ENCODE measurements at places on chromosomes 2 and 18. TPM values are rescaled to one million over a fixed set of nuclear protein-coding genes. Genes with fewer than 3 reads are reported as not detected.

- peaks cover 17% of the 10 kb centered on the region for H3K36me3 ChIP-seq
- DNase-seq, result no peak
- no peak overlapping the region for H3K27ac ChIP-seq
Measured at GRCh38 chr2:88760819-88761598, 69.5 kb downstream of the RPIA start.

DNA sequence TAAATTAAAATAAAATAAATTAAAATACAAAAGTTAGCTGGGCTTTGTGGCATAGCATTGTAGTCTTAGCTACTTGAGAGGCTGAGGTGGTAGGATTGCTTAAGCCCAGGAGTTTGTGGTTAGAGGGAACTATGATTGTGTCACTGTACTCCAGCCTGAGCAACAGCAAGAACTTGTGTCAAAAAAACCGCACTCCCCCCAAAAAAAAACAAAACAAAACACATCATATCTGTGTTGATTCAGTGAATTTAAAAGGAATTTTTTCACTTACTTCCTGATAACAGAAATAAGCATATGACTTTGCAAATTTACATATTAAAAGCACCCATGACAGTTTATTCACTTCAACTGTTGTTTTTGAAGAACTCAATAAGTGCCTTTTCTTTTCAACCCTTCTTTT lies 68.1 kb upstream of the PELI1 start:
- peaks cover 2% of the 10 kb centered on the region for H3K36me3 ChIP-seq
- H3K4me1 ChIP-seq, result peaks cover 5% of the 10 kb centered on the region
- no peak overlapping the region for H3K4me3 ChIP-seq
- H3K27me3 ChIP-seq, result no peaks in the 10 kb centered on the region
- no peak for DNase-seq
- no peak overlapping the region for H3K27ac ChIP-seq

DNA sequence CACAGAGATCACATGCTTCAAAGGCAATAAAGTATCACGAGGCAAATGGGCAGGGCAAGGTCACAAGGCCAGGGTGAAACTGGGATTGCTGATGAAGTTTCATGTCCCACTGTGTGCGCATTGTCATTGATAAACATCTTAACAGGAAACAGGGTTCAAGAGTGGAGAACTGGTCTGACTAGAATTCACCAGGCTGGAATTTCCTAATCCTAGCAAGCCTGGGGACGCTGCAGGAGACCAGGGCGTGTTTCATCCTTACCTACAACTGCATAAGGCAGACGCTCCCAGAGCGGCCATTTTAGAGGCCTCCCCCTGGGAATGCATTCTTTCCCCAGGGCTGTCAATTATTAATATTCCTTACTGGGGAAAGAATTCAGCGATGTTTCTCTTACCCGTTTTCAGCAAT lies 33.2 kb downstream of the PTPN4 start:
- no peaks in the 10 kb centered on the region for H3K4me1 ChIP-seq
- peak overlapping the region; percentile 85 for H3K27ac ChIP-seq
- H3K27me3 ChIP-seq, result no peaks in the 10 kb centered on the region
- peaks cover 68% of the 10 kb centered on the region for H3K36me3 ChIP-seq

DNA sequence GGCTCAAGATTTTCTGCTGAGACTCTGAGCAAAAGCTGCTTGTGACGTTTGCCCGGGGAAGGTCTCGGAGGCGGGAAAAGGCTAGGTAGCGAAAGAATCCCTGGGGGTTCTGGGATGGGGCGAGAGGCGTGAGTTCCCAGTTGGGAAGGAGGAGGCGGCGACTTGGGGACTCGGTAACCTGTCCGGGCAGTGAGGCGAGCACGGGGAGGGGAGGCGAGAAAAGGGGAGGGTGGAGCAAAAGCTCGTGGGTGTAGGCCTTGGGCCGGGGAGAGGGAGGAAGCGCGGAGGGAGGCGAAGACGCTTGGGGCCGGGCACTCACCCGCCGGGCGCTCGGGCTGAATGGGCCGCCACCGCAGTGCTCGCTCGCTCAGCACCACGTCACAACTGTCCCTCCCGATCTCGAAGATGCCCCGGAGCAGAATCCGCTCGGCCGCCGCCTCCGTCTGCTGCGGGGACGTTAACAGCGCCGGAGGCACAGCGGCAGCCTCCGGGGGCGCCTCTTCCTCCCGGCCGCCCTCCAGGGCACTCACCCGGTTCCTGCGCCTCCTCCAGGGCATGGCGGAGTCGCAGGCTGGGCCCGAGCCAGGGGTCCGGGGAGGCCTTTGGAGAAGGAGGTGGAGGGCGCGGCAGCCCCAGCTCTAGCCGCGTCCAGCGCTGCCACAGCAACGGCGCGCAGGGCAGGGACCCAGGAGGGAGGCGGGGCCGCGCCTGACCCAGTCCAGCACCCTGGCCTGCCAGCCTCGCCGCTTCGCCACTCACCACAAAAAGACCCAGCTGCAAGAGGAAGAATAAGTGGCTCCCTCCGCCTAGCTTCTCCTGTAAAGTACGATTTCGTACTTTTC lies at the start of gene CERKL:
Gene CERKL (minus strand): TSS at position 656 of the 842 bp plus-strand sequence. CDS start 99 bp downstream, at position 557.
- H3K27ac ChIP-seq, result no peak within 1 kb of the TSS
- H3K36me3 ChIP-seq, result no peaks in the 10 kb centered on the region
- DNase-seq, result peak; percentile 90
- H3K27me3 ChIP-seq, result peaks cover 35% of the 10 kb centered on the region

GRCh38 chr2:173124441-173124840 lies 48.8 kb downstream of the MAP3K20 start:
- no peaks in the 10 kb centered on the region for H3K27me3 ChIP-seq
- no peaks in the 10 kb centered on the region for H3K4me1 ChIP-seq
- no peaks in the 10 kb centered on the region for H3K36me3 ChIP-seq
- no peak overlapping the region for H3K27ac ChIP-seq
- no peak overlapping the region for H3K4me3 ChIP-seq

DNA sequence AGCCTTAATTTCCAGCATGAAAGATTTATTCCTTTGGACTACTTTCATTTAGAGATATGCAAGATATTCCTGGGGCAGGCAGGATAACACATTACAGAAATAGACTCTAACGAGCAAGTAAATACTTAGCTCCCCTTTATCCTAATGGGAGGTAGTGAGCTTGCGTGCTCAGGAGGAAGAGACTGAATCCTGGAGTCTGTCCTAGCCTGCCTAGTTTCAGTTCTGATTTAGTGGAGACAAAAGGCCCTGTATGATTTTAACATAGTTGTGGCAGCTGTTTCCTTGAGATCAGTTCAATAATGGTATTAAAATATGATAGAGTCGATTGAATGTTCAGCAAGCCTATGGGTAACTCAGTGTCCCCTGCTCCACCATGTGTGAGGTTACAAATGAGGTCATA lies 109.5 kb downstream of the FMNL2 start:
- no peak for DNase-seq
- H3K27me3 ChIP-seq, result no peaks in the 10 kb centered on the region
- no peak overlapping the region for H3K27ac ChIP-seq
- H3K4me3 ChIP-seq, result no peak overlapping the region
- H3K36me3 ChIP-seq, result no peaks in the 10 kb centered on the region

DNA sequence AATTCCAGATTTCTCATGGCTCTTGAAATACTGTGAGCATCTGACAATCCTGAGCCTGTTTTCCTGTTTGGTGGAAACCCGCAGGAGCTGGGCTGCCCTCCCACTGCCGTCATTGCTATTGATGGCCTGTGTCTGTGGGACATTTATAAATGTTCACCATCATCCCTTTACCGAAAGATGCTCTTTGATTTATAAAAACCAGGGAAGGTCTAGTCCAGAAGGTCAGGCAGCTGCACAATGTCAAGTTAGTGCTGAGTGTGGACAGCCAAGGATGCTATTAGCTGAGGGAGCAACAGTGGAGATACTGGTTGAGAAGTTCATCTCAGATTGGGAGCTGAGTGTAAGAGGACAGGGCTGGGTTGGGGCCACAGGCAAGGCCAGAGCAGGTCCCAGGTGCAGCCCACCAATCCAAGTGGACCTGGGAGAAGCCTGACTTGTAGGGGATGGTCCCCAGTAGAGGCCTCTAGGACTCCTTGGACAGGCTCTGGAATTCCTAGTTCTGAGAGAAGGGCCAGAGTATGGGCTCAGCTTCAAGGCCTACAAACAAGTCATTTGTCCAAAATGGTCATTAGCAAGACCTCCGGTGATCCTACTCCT lies 55.1 kb downstream of the COPS8 start:
- H3K27ac ChIP-seq, result no peak overlapping the region
- no peak overlapping the region for H3K4me3 ChIP-seq

DNA sequence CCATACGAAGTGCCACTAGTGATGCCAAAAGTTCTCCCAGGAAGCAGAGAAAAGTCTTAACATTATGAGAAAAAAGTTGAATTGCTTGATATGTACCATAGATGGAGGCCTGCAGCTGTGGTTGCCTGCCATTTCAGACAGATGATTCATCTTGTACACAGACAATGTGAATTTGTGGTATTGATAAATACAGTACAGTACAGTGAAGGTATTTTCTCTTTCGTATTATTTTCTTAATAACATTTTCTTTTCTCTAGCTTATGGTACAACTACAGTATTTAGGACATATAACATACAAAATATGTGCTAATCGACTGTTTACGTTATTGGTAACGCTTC lies 33.6 kb upstream of the VWC2L start:
- no peaks in the 10 kb centered on the region for H3K27me3 ChIP-seq
- no peaks in the 10 kb centered on the region for H3K36me3 ChIP-seq
- no peak overlapping the region for H3K4me3 ChIP-seq

DNA sequence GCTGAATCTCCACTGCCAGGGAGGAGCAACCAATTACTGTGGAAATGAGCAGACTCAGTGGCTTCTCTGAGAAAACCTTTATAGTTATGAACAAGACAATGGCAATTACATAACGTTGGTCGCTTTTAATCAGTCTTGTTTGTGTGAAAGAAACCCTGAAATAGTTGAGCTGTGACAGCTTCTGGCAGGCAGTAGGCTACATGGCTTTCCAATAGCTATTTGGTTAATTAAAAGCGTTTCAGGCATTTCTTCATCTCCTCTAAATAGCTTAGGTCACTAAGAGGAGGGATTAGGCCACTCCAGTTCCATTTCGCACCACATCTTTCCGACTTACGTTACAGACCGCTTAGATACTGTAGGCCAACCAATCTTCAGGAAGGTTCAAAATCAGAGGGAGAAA lies 794.4 kb upstream of the ID2 start:
- no peak overlapping the region for H3K4me3 ChIP-seq
- no peak for DNase-seq
- H3K27ac ChIP-seq, result no peak overlapping the region
- H3K27me3 ChIP-seq, result no peaks in the 10 kb centered on the region
- peaks cover 29% of the 10 kb centered on the region for H3K36me3 ChIP-seq

DNA sequence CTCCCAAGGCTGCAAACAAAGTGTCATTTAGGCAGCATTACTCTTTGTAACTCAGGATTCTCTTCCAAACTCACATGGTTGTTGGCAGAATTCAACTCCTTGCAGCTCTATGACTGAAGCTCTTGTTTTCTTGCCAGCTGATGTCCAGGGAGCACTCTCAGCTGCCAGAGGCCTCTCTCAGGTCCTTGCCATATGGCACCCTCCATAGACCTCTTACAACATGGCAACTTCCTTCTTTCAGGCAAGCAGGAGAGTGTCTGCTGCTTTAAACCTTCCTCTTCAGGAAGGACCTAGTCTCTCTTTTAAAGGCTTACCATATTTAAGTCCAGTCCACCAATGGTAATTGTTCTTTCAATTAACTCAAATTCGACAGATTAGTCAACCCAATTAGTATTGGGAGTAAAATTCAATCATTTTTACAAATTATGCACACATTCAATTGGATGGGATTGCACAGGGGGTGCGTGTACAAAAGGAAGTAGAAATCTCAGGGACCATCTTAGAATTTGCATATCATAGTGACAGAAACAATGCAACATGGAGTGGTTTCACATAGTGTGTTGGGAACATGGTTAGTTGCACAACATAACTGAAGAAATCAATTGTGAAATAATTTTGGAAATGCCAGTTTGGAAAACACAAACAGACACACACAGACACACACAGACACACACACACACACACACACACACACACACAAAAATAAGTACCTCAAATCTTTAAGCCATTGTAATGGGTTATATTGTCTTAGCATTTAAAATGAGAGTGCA lies 893.5 kb upstream of the ZEB2 start:
- no peak for DNase-seq
- no peak overlapping the region for H3K4me3 ChIP-seq
- H3K27me3 ChIP-seq, result no peaks in the 10 kb centered on the region
- peaks cover 6% of the 10 kb centered on the region for H3K36me3 ChIP-seq
- H3K27ac ChIP-seq, result no peak overlapping the region

DNA sequence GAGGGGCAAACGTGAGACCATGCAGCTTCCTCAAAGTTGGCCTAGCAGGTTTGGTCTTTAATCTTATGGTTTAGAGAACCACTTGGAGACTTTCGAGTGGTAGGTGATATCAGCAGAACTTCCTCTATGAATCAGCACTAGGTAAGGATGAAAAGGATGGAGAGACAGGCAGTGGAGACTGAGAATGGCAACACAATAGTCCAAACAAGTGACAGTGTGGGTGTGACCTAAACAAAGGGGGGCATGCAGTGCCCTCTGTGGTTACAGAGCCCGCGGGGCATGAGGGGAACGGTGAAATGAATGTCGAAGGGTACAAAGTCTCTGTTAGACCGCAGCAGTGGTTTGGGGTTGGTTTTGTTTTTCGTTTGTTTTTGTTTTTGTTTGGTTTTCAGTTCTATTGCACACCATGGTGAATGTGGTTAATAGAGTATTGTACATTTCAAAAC lies 143.9 kb downstream of the L3MBTL4 start:
- no peaks in the 10 kb centered on the region for H3K27me3 ChIP-seq
- no peak overlapping the region for H3K27ac ChIP-seq
- H3K36me3 ChIP-seq, result no peaks in the 10 kb centered on the region
- no peak for DNase-seq
- H3K4me1 ChIP-seq, result no peaks in the 10 kb centered on the region

DNA sequence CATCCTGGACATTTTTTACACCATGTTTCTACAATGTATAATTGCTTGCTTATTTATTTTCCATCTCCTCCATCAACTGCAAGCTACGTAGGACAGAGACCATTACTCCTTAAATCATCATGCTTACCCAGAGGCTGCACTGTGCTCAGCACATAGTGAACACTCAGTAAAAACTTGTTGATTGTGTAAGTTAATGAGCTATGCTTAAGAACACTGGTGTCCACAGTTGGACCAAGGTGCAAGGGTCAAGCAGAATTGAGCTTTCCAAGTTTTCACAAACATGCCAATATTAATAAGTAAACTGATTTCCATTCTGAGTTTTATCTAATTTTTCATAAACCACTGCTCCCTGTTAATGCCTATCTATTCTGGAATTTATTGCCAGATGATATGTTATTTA lies 464.2 kb upstream of the TCF4 start:
- no peak overlapping the region for H3K4me3 ChIP-seq
- no peaks in the 10 kb centered on the region for H3K4me1 ChIP-seq
- no peak for DNase-seq
- peaks cover 6% of the 10 kb centered on the region for H3K36me3 ChIP-seq
- H3K27ac ChIP-seq, result no peak overlapping the region

The STARD6 gene
- not detected for total RNA-seq

The MOGAT1 gene
- total RNA-seq, result not detected

The L3MBTL4 gene
- 2.0 TPM for total RNA-seq

The SMAD4 gene
- total RNA-seq, result 179 TPM

The SCN7A gene
- total RNA-seq, result 0.11 TPM

The FEV gene
- not detected for total RNA-seq

The ZNF142 gene
- 43.4 TPM for total RNA-seq

The DCAF17 gene
- total RNA-seq, result 28.1 TPM

The ANKRD30B gene
- total RNA-seq, result not detected
